Stimulated activated CD4-positive, alpha-beta T cell treated with anti-CD3 and anti-CD28 coated beads, Interleukin-4, amount 100 ng/mL, for 24 hours (primary cell): ENCODE measurements at places on chromosomes 1 and 21.

DNA sequence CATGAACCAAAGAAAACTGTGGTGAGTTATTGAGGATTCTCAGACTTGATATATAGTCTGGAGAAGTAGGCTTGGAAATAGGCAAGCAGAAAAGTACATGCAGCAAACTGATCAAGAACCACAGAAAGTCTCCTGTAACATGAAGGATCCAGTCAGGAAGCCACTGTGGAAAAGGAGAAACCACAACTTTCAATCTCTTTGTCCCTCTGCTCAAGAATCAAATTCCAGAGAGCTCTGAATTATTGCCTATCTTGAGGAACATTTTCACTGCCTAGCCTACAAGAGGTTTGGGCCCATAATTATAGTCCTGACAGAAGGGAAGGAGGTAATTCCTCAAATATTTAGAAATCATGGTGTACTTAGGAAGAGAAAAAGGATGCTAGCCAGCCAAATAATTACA lies 43.0 kb upstream of the ADAMTS1 start:
- no peak for DNase-seq

DNA sequence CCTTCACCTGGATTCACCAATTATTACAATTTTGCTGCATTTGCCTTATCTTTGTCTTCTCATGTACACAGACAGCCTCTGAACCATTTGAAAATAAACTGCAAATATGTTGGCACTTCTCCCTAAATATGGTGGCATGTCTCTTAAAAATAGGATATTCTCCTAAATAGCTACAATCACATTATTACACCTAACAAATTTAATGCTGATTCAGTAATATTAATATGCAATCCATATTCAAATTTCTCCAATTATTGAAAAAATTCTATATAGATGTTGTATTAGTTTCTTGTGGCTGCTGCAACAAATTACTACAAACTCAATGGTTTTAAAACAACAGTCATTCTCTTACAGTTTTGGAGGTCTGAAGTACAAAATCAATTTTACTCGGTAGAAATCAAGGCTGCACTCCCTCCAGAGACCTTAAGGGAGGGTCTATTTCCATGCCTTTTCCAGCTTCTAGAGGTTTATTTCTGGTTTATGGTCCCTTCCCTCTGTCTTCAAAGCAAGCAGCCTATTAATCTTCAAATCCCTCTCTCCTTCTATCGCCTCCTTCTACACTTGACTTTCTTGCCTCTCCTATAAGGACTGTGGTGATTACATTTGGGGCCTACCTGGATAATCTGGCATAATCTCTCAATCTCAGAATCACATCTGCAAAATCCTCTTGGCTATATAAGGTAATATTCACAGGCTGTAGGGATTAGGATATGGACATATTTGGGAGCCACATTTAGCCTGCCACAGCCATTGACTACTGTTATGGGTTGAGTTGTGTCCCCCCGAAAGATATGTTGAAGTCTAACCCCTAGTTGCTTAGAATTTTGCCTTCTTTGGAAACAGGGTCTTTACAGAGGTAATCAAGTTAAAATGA lies 52.5 kb upstream of the BOLA1 start:
- peak; percentile 1 for DNase-seq

- no peak for DNase-seq
Measured at GRCh38 chr1:84581648-84582047, 7.4 kb upstream of the CTBS start.

- no peak for DNase-seq
Measured at GRCh38 chr1:70737125-70737524, 310.5 kb downstream of the PTGER3 start.

GRCh38 chr1:30738040-30738714 lies 14.8 kb upstream of the MATN1 start:
- DNase-seq: no peak

DNA sequence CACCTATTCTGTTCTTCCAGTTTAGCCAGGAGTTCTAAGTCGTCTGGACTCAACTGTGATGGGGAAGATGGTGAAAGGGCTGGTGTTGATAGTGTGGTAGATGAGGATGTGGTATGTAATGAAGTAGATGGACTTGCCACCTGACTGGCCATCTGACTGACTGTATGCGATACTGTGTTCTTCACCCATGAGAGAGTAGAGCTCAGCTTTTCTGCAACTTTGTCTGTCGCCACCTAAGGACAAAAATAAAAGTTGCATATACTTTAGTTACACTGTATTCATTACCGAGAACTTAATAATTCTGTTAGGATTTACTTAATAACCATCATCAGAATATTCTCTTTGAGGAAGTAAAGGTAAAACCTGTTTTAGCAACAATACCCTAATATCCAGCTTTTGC lies 48.5 kb downstream of the EVI5 start:
- DNase-seq: no peak

- DNase-seq: no peak
Measured at GRCh38 chr1:109728870-109729269, 12.0 kb downstream of the GSTM3 start.

DNA sequence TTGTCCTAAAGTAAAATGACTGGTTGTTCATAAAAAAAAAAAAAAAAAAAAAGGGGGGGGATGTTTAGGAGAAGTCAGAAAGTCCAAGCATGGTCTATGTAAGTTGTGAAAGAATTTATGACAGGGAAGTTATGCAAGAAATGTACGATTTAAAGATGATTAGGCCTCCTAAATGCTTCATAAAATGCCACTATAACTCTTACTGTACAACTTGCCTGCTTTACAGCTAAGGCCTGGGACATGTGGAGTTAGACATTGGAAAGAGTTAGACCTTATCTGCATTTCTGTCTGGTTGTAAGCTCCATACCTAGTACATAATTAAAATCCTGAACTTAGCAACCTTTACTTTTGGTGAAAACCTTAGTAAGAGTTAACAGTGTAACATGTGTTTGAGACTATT lies 150.0 kb downstream of the TPR start:
- no peak for DNase-seq

DNA sequence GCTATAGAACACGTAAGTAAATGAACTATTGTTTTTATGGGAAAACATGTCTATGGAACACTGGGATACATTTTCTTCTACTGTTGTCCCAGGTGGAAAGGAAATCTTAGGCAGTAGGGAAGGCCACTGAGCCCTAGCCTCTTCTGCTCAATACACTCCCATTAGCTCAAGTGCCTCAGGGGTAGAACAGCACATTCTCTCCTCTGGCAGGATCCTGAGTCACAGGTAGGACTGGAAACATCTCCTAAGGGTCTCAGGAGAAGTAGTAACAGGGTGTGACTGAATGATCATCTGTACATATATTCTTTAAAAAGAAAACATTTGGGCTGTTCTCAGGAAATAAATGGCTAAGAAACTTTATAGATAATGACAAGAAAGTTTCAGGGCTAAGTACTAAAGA lies 175.6 kb upstream of the ESRRG start:
- no peak for DNase-seq

DNA sequence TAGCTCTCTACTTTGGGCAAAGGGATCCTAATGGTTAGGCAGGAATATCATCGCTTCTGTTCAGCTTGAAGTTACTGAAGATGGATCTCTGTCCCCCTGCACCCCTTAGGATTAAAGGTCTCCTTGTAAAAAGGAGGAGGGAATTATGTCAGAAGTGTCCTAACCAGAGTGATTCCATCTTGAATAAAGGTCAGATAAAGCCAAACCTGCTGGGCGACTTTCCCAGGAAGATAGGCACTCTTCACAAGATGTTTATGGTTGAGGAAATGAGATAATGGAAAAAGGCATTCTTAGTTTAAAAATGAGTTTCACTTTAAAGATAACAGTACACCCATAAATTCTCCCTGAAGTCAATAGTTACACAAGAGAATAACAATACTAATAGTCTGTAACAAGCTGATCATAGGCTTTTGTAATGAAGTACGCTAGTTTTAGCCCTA lies 1.7 kb upstream of the NENF start:
- no peak for DNase-seq
